ENCODE measurements at places on chromosomes 13 and 19. TPM values are rescaled to one million over a fixed set of nuclear protein-coding genes. Genes with fewer than 3 reads are reported as not detected.

The ARRDC5 gene
- not detected for total RNA-seq

- no peak for DNase-seq
- no peaks in the 10 kb centered on the region for H3K36me3 ChIP-seq
- no peaks in the 10 kb centered on the region for H3K27me3 ChIP-seq
- peaks cover 11% of the 10 kb centered on the region for H3K4me1 ChIP-seq
Measured at GRCh38 chr13:43232873-43233265, 209.5 kb downstream of the DNAJC15 start.

The FUT3 gene
- total RNA-seq = not detected

The ZIC5 gene
- total RNA-seq = not detected

The PIP5K1C gene
- 51.7 TPM for total RNA-seq

DNA sequence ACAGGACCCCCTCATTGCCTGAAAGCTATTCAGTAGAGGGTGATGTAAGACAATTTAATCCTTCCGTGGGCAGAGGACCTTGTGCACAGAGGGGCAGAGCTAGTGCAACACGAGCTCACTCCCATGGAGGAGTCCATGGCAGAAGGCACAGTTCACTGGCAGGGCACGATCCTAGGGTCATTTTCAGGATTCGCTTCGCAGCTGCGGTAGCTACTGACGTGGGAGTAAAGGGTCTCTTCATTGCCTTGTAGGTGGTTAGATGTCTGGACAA is 207.8 kb downstream of the FOXO1 start:
- H3K4me1 ChIP-seq = no peaks in the 10 kb centered on the region
- no peak overlapping the region for H3K4me3 ChIP-seq
- H3K36me3 ChIP-seq = no peaks in the 10 kb centered on the region
- no peak overlapping the region for H3K27ac ChIP-seq
- DNase-seq = no peak

DNA sequence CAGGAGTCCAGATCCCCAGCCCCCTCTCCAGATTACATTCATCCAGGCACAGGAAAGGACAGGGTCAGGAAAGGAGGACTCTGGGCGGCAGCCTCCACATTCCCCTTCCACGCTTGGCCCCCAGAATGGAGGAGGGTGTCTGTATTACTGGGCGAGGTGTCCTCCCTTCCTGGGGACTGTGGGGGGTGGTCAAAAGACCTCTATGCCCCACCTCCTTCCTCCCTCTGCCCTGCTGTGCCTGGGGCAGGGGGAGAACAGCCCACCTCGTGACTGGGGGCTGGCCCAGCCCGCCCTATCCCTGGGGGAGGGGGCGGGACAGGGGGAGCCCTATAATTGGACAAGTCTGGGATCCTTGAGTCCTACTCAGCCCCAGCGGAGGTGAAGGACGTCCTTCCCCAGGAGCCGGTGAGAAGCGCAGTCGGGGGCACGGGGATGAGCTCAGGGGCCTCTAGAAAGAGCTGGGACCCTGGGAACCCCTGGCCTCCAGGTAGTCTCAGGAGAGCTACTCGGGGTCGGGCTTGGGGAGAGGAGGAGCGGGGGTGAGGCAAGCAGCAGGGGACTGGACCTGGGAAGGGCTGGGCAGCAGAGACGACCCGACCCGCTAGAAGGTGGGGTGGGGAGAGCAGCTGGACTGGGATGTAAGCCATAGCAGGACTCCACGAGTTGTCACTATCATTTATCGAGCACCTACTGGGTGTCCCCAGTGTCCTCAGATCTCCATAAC is at the start of gene APOE:
APOE (plus strand) TSS at position 360 of the 724 bp plus-strand sequence. CDS start 829 bp downstream, outside the sequence.
- no peaks in the 10 kb centered on the region for H3K27me3 ChIP-seq
- H3K36me3 ChIP-seq = peaks cover 10% of the 10 kb centered on the region
- H3K27ac ChIP-seq = peak within 1 kb of the TSS; percentile 95
- H3K4me3 ChIP-seq = peak within 1 kb of the TSS; percentile 85

DNA sequence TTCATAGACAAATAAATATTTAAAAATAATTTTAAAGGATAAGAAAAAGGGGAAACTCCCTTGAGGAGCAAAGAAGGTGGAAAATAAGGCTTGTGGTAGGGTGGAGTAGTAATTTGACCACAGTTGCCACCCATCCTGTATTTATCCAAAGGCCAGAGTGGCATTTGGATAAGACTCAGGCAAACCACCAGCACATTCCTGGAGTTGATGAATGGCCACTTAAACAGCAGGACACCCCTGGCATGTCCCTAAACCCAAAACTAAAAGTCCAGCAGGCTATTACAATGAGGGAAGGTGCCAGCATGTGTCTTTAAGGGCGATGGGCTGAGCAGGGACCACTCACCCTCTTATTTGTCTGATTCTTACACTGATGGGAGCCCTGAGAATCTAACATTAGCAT is 9.8 kb upstream of the FRY start:
- H3K36me3 ChIP-seq = no peaks in the 10 kb centered on the region
- no peak overlapping the region for H3K4me3 ChIP-seq
- no peak for DNase-seq
- no peaks in the 10 kb centered on the region for H3K27me3 ChIP-seq
- H3K4me1 ChIP-seq = peaks cover 4% of the 10 kb centered on the region
- no peak overlapping the region for H3K27ac ChIP-seq

The YJEFN3 gene
- 27.6 TPM for total RNA-seq

- DNase-seq = no peak
- H3K27ac ChIP-seq = peak overlapping the region; percentile 74
- H3K4me3 ChIP-seq = no peak overlapping the region
- no peaks in the 10 kb centered on the region for H3K27me3 ChIP-seq
- H3K36me3 ChIP-seq = no peaks in the 10 kb centered on the region
- peaks cover 5% of the 10 kb centered on the region for H3K4me1 ChIP-seq
Measured at GRCh38 chr19:33403221-33403972, 29.9 kb downstream of the CEBPG start.

DNA sequence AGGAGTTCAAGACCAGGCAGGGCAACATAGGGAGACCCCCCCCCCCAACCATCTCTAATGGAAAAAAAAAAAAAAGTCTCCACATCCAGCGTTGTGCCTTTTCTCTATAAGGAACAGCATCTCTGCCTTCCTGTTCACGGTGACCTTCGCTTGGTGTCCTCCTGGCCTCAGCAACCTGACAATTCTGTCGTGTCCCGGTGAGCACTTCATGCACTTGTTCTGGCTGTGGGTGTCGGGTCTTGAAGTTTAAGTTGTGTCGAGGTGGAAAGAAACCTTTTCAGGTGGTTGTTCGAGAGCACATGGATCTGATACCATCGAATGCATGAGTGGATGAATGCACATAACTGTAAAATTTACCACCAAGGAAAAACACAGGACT is 594 bp downstream of the ZNF559 start:
- no peaks in the 10 kb centered on the region for H3K4me1 ChIP-seq
- DNase-seq = no peak
- no peaks in the 10 kb centered on the region for H3K27me3 ChIP-seq
- peak overlapping the region; percentile 86 for H3K4me3 ChIP-seq

DNA sequence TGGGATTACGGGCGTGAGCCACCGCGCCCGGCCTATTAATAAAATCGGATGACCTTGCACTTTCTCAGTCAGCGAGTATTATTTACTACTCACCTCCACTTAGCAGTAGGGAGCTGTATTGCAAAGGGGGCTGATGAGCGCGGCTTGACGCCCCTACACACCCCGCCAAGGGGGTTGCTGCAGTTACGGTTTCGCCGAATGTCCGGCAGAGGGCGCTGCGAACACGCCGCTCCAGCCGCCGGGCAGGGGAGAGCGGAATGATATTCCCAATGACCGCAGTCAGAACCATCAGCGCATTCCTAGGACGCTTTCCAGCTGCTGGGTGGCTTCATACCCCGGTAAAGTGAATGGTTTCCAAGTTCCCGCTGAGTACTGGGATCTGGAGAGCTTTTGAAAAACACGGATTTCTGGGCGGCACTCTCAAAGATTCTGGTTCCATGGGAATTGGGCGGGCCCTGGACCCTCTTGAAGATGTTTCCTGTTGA is 30.0 kb upstream of the TPT1 start:
- peak overlapping the region; percentile 26 for H3K27ac ChIP-seq
- H3K27me3 ChIP-seq = no peaks in the 10 kb centered on the region
- no peak overlapping the region for H3K4me3 ChIP-seq

The CDKN2D gene
- total RNA-seq = 5.0 TPM

DNA sequence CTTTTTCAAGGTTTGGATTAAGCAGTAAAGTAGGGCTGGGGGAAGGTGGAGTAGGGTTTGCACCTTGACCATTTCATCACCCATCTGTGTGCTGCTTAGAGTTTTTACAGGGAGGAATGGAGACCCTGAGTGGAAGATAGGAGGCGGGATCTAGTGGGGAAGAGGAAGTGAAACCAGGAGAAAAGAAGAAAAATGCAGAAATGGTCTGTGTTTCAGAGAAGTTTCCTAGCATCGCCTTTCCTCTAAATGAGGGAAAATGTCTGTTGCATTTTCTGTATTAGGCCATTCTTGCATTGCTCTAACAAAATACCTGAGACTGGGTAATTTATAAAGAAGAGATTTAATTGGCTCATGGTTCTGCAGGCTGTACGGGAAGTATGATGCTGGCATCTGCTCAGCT is 64.1 kb downstream of the TPT1 start:
- no peak overlapping the region for H3K4me3 ChIP-seq
- H3K4me1 ChIP-seq = no peaks in the 10 kb centered on the region
- H3K27me3 ChIP-seq = no peaks in the 10 kb centered on the region
- H3K36me3 ChIP-seq = peaks cover 14% of the 10 kb centered on the region

The KLK6 gene
- total RNA-seq = 1.2 TPM

DNA sequence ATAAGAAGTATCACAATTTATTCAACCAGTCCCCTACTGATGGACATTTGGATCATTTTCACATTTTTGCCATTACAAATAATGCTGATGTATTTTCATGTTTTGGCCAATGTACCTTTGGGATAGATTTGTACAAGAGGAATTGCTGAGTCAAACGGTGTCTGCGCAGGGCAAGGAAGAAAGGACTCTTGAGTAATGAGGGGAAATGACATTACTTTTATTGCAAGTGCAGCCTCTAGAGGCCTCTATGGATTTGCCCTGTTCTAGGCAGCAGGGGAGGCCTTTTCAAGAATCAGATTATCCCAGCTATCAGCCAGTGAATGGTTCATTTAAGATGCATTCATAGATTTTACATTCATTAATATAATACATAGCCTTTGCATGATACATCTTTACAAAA is 32.9 kb upstream of the GTF3A start:
- no peaks in the 10 kb centered on the region for H3K27me3 ChIP-seq
- H3K4me3 ChIP-seq = no peak overlapping the region
- no peaks in the 10 kb centered on the region for H3K36me3 ChIP-seq
- H3K27ac ChIP-seq = no peak overlapping the region
- H3K4me1 ChIP-seq = peaks cover 27% of the 10 kb centered on the region
- DNase-seq = no peak

DNA sequence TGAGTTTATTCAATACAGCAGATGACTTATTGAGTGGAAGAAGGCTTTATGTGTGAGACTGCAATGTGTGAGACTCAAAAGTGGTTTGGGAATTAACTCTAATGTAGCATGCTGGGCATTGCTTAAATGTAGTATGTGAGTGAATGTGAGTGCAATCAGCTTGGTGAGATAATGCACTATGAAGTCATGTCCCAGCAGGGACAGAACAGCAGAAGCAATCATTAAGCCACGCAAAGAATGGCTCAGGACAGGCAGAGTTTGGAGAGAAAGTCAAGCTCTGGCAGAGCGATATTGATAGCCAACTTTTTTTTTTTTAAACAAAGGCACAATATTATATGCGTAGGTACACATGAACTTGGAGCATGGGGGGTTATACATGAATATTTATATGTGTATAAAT is 597.7 kb downstream of the GPC6 start:
- H3K4me1 ChIP-seq = peaks cover 5% of the 10 kb centered on the region
- H3K36me3 ChIP-seq = no peaks in the 10 kb centered on the region
- no peak overlapping the region for H3K4me3 ChIP-seq
- no peak overlapping the region for H3K27ac ChIP-seq

The NCR1 gene
- total RNA-seq = not detected

The CD79A gene
- total RNA-seq = 0.78 TPM

DNA sequence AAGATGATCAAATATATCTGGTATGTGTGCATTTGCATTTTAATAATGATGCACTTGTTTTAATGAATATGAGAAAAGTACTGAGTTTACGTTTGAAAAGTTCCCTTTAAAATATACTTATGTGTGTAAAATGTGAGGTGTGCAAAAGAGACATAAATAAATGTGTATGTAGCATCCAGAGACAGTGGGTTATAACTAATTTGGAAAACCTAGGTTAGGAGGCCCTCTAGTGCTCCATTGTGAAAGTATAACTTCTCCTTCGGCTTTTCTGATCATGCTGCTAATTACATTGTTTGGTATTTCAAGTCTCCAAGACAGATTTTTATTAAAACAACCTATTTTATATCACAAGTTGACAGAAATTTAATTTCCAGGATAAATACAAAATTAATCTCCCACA is 30.1 kb downstream of the SCEL start:
- no peaks in the 10 kb centered on the region for H3K36me3 ChIP-seq
- H3K4me1 ChIP-seq = no peaks in the 10 kb centered on the region
- no peak overlapping the region for H3K4me3 ChIP-seq
- H3K27ac ChIP-seq = no peak overlapping the region
- no peaks in the 10 kb centered on the region for H3K27me3 ChIP-seq

The MBD3L5 gene
- not detected for total RNA-seq

- H3K27ac ChIP-seq = peak overlapping the region; percentile 96
- H3K36me3 ChIP-seq = no peaks in the 10 kb centered on the region
- peaks cover 36% of the 10 kb centered on the region for H3K4me1 ChIP-seq
- DNase-seq = no peak
Measured at GRCh38 chr19:45451131-45451849, 16.5 kb upstream of the FOSB start.

DNA sequence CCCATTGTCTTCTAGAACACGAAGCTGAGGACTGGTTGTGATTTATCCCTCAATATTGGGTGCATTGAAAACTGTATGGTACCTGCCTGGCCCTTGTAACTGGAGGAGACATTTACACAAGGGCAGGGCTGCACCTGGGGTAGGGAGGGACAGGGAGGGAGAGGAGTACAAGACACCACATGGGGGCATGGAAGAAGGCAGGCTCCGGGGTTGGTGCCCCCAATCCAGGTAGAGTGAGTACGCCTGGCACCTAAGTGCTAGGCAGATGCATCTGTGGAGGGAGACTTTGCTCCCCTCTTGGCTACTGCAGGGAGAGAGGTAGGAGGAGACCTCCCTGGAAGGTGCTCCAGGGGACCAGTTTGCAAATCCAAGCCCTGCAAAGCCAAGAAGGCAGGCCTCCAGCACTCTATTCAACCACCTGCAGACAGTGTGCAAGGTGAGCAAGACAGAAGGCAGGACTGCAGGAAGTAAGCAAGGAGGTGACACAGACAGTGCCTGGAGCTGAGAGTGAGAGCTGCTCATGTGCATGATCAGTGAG is 19.4 kb upstream of the UQCRFS1 start:
- H3K4me1 ChIP-seq = no peaks in the 10 kb centered on the region
- no peak overlapping the region for H3K4me3 ChIP-seq
- H3K36me3 ChIP-seq = no peaks in the 10 kb centered on the region
- H3K27ac ChIP-seq = no peak overlapping the region
- no peak for DNase-seq
- peaks cover 8% of the 10 kb centered on the region for H3K27me3 ChIP-seq

The EBI3 gene
- total RNA-seq = not detected
